Gastrocnemius medialis (tissue), 4 donors: ENCODE measurements at places on chromosomes 2 and 18. TPM values are rescaled to one million over a fixed set of nuclear protein-coding genes. Genes with fewer than 3 reads are reported as not detected.

DNA sequence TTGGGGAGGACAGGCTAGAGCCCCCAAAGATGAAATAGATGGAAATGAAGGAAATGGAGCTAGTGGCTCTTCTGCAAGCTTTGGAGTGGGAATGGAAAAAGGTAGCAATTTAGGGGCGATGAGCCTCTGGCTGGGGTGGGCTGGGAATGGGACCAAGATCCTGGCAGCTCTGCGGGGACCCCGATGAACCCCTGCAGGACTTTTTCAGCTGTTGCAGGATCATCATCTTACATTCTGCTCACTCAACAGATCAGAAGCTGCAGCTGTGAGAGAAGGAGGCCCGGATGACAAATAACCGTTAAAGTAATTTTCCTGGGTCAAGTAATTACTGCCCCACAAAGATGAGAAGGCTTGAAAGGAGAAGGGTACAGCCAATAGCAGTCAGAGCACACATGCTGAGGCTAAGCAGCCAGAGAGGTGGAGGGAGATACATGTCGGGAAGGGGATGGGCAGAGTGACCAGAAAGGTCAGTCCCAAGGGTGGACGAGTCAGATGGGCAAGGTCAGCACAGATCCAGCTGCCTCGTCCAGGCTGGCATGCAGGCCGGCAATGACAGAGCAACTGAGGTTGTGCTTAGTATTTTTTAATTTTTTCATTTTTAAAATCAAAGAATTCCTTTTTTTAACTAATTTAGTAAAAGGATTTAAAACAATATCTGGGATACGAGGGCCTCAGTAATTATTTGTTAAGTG is 245.0 kb upstream of the RAB6C start:
- no peaks in the 10 kb centered on the region for H3K36me3 ChIP-seq
- no peak overlapping the region for H3K27ac ChIP-seq
- no peaks in the 10 kb centered on the region for H3K27me3 ChIP-seq
- H3K4me1 ChIP-seq = no peaks in the 10 kb centered on the region

DNA sequence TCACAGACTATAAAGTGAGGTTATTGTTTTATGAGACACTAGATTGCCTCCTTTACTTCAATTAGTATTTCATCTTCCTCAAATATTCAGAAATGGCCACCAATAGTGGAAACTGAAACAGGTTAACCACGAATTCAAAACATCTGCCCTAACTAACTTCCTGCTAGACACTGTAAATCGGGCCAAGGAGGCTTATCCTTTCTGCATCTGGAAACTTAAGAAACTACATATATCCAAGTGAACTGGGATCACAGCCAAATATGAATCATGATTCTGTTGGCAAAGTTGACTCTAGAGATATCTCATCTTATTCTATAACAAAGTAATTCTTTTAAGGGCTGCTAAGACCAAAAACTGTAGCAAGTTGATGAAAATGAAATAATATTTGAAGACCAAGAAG is 136.6 kb upstream of the ZC3H15 start:
- peaks cover 5% of the 10 kb centered on the region for H3K4me1 ChIP-seq
- H3K27me3 ChIP-seq = no peaks in the 10 kb centered on the region
- DNase-seq = no peak
- no peaks in the 10 kb centered on the region for H3K36me3 ChIP-seq

DNA sequence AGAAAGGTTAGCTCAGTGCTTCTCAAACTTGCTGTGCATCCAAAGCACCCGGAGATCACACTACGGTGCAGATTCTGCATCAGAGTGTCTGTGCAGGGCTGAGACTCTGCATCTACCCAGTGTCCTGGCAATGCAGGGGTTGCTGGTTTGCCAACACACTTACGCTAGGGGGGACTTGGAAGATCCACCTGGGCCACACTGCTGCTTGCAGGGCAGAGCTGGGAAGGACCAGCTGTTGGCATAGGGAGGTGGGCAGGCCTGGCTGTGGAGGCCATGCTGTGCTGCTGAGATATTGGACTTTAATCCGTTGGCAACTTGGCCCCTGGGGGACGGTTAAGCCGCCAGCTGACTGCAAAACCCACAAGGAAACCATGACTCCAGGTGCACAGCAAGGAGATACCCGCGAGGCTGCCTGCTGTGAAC is 397.6 kb upstream of the HS6ST1 start:
- H3K4me3 ChIP-seq = no peak overlapping the region
- H3K4me1 ChIP-seq = no peaks in the 10 kb centered on the region
- no peaks in the 10 kb centered on the region for H3K36me3 ChIP-seq
- H3K27me3 ChIP-seq = no peaks in the 10 kb centered on the region
- no peak overlapping the region for H3K27ac ChIP-seq

- peaks cover 11% of the 10 kb centered on the region for H3K4me1 ChIP-seq
- no peaks in the 10 kb centered on the region for H3K36me3 ChIP-seq
- no peak for DNase-seq
- H3K4me3 ChIP-seq = no peak overlapping the region
These were observed 4.0 kb upstream of the GPR17 start for GRCh38 chr2:127641846-127642507.

DNA sequence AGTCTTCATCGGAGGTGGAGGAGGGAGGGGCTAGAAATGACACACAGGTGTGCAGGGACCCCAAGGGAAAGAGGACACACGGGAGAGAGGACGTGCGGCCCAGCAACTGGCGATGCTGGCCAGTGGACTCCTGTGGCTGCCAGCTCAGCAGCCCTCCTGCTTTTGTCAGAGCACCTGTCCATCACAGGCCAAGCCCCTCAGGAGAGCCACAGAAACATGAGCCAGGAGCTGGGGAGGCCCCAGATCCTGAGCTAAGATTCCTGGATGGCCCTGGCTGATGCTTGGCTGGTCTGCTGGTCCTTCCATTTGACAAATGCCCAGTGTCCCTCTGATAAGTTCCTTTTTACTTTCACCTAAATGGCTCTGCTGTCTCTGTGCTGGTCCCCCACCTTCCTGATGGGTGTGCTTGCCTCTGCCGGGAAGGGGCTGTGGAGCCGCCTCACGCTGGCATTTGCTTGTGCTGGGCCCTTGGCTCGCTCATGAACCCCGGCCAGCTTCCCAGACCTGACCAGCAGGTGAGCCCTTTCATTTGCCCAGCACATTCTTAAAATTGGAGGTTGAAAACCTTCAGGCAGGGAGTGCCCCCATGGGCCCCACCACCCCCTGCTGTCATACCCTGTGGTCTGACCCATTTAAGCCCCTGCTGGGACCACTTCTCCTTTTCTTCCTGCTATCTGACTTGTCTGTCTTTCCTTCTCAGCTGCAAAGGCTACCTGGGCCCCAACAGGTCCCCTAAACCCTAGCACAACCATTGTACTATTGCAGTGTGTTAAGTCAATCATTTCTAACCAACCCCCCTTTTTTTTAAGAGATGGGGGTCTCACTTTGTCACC is 37.3 kb downstream of the CYP27C1 start:
- H3K36me3 ChIP-seq = no peaks in the 10 kb centered on the region
- no peaks in the 10 kb centered on the region for H3K27me3 ChIP-seq
- no peak overlapping the region for H3K4me3 ChIP-seq
- H3K27ac ChIP-seq = no peak overlapping the region
- H3K4me1 ChIP-seq = no peaks in the 10 kb centered on the region

DNA sequence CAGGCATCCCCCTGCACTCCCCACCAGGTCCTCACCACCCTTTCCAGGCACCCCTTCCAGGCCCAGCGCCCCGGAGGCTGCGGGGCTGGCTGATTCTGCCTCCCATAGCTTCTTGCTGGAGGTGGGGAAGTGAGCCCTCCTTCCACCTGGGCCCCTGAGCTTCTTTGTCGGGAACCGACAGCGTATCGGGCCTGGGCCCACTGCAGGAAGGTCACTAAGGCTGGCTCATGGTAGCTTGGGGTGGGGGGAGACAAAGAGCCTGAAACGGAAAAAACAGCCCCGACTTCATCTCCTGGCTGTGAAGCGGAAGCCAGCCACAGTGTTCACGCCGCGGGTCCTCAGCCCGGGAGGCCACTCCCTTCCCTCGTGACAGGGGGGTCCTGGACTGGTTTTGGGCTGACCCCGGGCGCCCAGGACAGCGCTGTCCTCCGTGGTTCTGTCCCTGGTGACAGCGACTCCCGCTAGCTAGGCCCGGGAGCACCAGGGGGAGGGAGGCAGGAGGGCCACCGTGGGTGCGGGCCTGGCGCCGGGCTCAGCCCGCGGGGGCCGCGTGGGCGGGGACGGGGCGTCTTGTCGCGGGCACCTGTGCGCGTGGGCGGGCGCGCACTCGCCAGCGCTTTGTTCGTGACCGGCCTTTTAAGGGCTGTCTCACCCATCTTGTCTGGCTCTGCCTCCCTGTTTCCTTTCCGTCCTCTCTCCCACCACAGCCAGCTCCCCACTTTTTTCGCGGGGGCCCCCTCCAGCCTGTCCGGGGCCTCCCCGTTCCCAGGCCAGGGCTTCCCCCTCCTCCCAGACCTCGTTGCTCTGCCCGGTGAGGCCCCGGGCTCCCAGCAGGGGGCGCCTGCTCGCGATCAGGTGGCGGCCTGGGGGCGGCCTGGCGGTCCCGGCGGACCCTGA is 64.9 kb downstream of the DNMT3A start:
- peaks cover 12% of the 10 kb centered on the region for H3K4me1 ChIP-seq
- DNase-seq = no peak
- peak overlapping the region; percentile 87 for H3K27ac ChIP-seq
- H3K27me3 ChIP-seq = no peaks in the 10 kb centered on the region

DNA sequence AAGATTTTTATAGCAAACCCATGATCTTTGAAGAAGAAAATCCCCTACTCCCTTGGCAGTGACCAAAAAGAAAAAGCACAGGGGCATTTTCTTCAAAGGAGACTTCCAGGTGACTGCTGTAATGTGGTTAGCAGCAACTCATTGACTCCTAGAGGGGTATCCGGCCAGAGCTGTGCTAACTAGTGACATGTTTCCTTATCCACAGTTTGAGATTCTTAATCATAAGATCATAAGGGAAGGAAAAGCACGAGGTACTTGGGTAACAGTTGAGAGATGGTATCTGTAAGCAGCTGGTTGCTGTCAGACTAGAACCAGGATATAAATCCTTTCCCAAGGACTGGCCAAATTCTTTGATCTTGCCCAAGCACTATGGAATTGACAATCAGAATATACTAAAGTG is 124.7 kb downstream of the MREG start:
- H3K4me1 ChIP-seq = no peaks in the 10 kb centered on the region
- no peak for DNase-seq
- H3K27ac ChIP-seq = no peak overlapping the region
- H3K27me3 ChIP-seq = no peaks in the 10 kb centered on the region

- no peak for DNase-seq
- no peaks in the 10 kb centered on the region for H3K4me1 ChIP-seq
- H3K36me3 ChIP-seq = no peaks in the 10 kb centered on the region
These were observed 133.7 kb downstream of the FBXO15 start for GRCh38 chr18:74013955-74014354.

DNA sequence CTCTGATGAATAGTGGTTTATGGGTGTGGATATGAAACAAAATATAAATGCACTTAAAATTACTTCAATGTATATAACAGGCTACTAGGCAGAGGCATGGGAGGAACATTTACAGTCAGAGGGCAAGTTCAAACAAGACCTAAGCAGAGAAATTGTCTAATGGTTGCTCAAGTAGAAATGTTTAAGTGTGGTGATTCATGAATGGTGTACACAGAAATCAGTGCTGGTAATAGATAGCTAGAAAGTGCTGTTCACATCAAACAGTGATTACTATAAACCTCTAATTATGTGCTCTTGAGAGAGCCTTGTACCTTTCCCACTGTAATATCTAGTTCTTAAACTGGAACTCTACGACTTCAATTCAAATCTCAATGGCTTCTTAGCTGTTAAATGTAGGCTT is 485.1 kb downstream of the NRXN1 start:
- no peaks in the 10 kb centered on the region for H3K4me1 ChIP-seq
- no peak overlapping the region for H3K4me3 ChIP-seq
- no peaks in the 10 kb centered on the region for H3K27me3 ChIP-seq

GRCh38 chr2:118850168-118850900 is 2.9 kb upstream of the EN1 start:
- no peaks in the 10 kb centered on the region for H3K4me1 ChIP-seq
- no peak for DNase-seq
- no peaks in the 10 kb centered on the region for H3K27me3 ChIP-seq
- H3K4me3 ChIP-seq = peak overlapping the region; percentile 87
- peak overlapping the region; percentile 97 for H3K27ac ChIP-seq

DNA sequence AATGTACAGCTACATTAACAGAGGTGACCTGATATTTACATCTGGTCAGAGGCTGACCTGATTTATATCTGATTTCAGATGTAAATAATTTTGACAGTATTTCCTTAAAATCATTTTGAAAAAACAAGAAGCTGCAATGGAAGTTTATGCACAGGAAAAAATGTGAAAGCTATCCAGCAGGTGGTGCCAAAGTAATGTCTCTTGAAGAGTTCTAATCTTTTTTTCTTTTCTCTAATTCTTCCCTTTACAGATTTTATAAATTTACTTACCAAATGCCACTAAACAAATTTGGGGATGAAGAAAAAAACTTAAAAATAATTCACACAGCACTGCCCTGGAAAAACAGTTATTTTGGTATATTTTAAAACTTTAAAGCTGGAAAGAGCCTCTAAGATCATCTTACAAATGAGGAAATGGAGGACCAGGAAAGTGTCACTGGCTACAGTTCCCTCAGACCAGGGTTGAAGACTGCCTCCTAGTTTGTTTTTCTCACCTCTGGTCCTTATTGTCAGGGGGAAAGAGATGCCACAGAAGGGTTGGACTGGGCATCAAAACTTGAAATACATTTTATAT is 16.4 kb upstream of the FBLN7 start:
- no peak for DNase-seq
- peaks cover 4% of the 10 kb centered on the region for H3K36me3 ChIP-seq
- no peak overlapping the region for H3K27ac ChIP-seq
- no peaks in the 10 kb centered on the region for H3K27me3 ChIP-seq
- no peaks in the 10 kb centered on the region for H3K4me1 ChIP-seq

GRCh38 chr2:163665051-163665450 is 70.8 kb downstream of the FIGN start:
- H3K36me3 ChIP-seq = no peaks in the 10 kb centered on the region
- DNase-seq = no peak
- H3K27ac ChIP-seq = no peak overlapping the region
- no peak overlapping the region for H3K4me3 ChIP-seq
- H3K27me3 ChIP-seq = no peaks in the 10 kb centered on the region

- peaks cover 3% of the 10 kb centered on the region for H3K27me3 ChIP-seq
- no peaks in the 10 kb centered on the region for H3K4me1 ChIP-seq
- H3K27ac ChIP-seq = no peak overlapping the region
- H3K4me3 ChIP-seq = no peak overlapping the region
These were observed 35.9 kb upstream of the CCDC93 start for GRCh38 chr2:118049816-118050140.

GRCh38 chr2:54522624-54523281 is 66.6 kb downstream of the SPTBN1 start:
- DNase-seq = no peak
- H3K4me3 ChIP-seq = no peak overlapping the region
- H3K4me1 ChIP-seq = peaks cover 20% of the 10 kb centered on the region

Gene ZNF804A
- total RNA-seq = not detected

Gene SETBP1
- total RNA-seq = 20.0 TPM

Gene CBLN2
- not detected for total RNA-seq

Gene CNGA3
- not detected for total RNA-seq

Gene FBXO41
- 0.13 TPM for total RNA-seq

Gene ACOXL
- not detected for total RNA-seq

Gene GALNT14
- not detected for total RNA-seq

Gene EVX2
- total RNA-seq = not detected
